Activated CD4-positive, alpha-beta T cell treated with anti-CD3 and anti-CD28 coated beads for 4 hours (primary cell): ENCODE measurements at places on chromosomes 6 and 20.

DNA sequence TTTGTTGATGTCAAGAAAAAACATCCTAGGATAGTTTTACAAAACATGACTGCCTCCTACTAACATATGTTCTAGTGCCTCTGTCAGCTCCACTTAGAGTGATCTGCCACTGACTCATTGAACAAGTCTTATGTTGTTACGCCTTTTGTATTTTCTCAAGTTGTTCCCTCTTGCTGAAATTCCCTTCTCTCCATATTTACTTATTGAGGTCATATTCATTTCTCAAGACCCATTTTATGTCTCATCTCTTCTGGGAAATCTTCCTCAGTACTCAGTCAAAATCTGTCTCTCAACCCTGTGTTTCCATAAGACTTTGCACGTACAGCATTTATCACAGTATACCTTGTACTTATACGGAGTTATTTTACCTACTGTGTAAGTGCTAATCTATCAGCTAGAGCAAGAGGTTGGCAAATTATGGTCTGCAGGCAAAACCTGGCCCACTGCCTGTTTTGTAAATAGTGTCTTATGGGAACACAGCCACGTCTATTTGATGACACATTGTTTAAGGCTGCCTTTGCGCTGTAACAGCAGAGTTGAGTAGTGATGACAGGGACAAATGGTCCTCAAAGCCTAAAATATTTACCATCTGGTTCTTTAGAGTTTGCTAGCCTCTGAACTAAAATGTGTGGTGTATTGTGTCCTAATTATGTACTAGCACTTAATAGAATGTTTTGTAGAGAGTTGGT lies 83.4 kb downstream of the ADGRB3 start:
- DNase-seq = no peak

DNA sequence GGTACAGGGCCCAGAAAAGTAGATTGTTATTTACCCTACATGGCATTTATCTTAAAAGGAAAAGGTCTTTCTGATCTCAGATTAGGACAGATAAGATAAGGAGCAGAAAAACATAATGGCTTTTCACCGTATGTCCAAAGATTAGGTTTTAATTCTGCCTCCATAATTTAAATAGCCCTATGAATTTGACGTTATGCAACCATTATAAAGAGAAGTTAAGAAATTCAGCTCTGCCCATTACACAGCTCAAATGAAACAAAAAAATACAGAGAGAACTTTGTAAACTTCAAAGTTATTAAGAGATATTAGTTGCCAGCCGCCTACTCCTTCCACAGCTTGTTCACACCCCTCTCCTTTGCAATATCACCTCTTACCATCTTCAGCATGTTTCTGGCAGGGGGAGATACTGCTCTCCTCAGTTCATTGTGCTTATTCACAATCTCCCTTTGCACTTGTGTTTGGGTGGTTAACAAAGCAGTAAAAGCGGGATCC lies 8.1 kb downstream of the CRISP3 start:
- no peak for DNase-seq

- no peak for DNase-seq
Observed at GRCh38 chr6:135520781-135521180, 23.2 kb upstream of the AHI1 start.

GRCh38 chr6:166839569-166839968 lies 116.8 kb downstream of the RNASET2 start:
- no peak for DNase-seq

- no peak for DNase-seq
Observed at GRCh38 chr20:31705598-31706597, 16.8 kb downstream of the BCL2L1 start.

DNA sequence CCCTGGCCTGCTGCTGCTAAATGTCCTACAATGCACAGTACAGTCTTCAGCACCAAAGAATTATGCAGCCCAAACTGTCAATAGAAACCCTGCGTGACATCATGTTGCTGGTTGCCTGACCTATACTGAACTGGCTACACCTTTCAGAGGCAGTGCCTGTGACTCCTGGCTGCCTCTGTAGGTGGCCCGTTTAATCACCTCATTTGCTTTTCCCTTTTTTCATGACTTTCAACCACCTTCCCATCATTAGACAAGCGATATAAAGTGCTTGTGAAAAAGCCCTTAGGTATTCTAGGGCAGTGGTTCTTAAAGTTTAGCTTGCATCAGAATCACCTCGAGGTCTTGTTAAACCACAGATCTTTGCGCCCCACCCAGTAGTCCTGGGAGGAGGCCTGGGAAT lies 33.0 kb upstream of the RIPOR2 start:
- no peak for DNase-seq

GRCh38 chr6:16058201-16058928 lies 70.5 kb upstream of the MYLIP start:
- DNase-seq = no peak

GRCh38 chr6:2209226-2209809 lies 36.1 kb downstream of the GMDS start:
- peak; percentile 18 for DNase-seq

GRCh38 chr6:91653076-91653723 lies 1066.3 kb upstream of the MAP3K7 start:
- DNase-seq = no peak

DNA sequence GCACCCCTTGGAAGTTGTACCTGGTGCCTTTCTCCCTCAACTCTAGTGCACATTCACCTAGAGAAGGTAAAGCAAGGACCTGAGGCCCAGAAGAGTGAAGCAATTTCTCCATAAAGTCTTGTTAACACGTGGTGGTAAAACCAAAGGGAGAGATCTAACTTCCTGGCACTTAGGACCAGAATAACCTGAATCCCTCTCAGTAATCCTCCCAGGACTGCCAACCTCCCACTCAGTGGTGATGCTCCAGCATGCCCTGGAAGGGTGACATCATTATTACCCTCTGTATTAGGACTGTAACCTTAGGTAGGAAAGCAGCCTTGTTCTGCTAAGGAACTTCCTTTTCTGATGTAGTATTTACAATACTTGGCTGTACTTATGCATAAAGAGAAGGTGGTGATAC lies 330.6 kb upstream of the MARCKS start:
- DNase-seq = no peak
